Suppressor macrophage (primary cell): ENCODE measurements at places on chromosomes 6 and 20.

GRCh38 chr6:149230712-149231460 lies 86.6 kb upstream of the TAB2 start:
- peak; percentile 40 for DNase-seq

GRCh38 chr20:61845233-61845671 lies 220.4 kb downstream of the TAF4 start:
- DNase-seq = no peak

- no peak for DNase-seq
Measured at GRCh38 chr6:122669868-122670267, 59.7 kb downstream of the PKIB start.

GRCh38 chr6:38499529-38500096 lies 140.1 kb downstream of the BTBD9 start:
- DNase-seq = no peak

- DNase-seq = no peak
Measured at GRCh38 chr6:75842191-75842590, 93.2 kb downstream of the MYO6 start.

DNA sequence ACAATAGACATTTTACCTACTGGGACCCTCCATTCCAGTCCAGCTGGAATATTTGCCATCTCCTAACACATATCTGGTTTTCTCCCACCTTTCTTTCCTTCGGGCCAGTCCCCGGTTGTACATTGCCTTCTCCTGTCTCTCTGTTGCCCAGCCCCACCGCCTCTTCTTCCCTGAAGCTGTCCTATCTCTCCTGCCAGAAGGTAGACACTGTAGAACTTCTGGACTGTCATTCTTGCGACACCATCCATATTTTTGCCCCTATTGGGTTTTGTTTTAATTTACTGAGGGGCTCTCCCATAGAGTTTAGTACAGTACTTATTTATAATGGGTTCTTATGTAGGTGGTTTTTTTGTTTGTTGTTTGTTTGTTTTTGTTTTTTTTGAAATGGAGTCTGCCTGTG lies 4.9 kb downstream of the PTK7 start:
- no peak for DNase-seq

- no peak for DNase-seq
Measured at GRCh38 chr6:40810171-40810570, 223.0 kb upstream of the LRFN2 start.

- no peak for DNase-seq
Measured at GRCh38 chr6:156741287-156742073, 35.7 kb upstream of the ARID1B start.

GRCh38 chr6:117481926-117482239 lies 591 bp upstream of the DCBLD1 start:
- DNase-seq = no peak

- DNase-seq = no peak
Measured at GRCh38 chr6:46022106-46022948, 6.7 kb upstream of the CLIC5 start.

DNA sequence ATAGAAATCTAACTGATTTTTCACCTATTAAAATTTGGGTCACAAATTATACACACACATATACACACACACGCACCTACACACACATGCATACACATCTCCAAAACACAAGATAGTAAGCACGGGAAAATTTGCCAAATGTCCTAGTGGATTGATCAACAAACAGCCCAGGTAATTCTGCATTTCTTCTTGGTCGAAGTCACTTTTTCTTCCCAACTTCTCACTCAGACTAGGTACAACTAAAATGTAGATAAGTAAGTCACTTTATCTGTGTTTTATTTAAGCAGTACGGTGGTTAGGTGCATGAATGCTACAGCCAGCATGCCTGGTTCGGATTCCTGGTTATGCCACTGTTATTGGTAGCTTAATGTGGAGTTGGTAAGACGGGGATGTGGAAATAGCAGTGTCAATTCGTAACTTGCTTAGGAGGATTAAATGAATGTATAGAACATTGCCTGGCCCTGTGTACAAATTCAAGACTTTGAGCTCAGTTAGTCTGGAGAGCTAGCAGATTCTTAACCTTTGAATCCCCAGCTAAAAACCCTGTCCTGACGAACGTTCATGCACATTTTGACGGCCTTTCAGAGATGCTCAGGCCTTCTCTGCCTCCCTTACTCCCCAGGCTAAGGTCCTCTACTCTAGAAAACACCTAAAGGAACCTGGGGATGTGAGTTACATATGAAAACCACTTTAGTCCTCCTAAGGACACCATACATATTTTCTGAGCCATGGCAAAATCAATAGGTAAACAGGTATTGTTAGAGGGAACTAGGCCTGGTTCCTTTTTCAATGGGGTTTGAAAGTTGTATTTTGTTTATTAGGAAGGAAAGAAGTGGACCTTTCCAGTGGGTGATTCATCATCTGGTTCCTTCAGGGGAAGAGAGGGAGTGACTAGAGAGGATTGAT lies 50.9 kb downstream of the CYP24A1 start:
- DNase-seq = no peak

GRCh38 chr6:127824061-127824460 lies 76.8 kb downstream of the THEMIS start:
- DNase-seq = no peak

- no peak for DNase-seq
Measured at GRCh38 chr6:13811627-13812358, 2.6 kb downstream of the MCUR1 start.

- DNase-seq = no peak
Measured at GRCh38 chr20:51931371-51931781, 129.1 kb upstream of the SALL4 start.

GRCh38 chr6:158389193-158389919 lies 77.1 kb downstream of the TULP4 start:
- DNase-seq = peak; percentile 11

DNA sequence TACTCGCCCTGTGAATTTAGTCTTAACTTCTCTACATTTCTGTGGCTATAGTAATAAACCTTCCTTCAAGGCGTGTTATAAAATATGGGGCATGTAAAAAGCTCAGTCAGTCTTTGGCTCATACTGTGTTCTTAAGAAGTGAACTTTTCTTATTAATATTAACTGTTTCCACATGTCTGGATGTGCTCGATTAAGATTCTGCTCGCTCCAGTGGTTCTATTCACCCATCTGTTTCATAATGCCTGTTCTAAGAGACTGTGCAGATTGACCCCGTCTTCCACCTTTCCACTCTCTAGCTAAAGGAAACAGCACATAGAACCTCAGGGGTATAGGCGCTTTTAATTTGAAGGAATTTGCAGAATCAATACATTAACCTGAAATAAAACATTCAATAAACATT lies 99.9 kb downstream of the L3MBTL3 start:
- no peak for DNase-seq

GRCh38 chr20:63119121-63119962 lies 96.6 kb downstream of the YTHDF1 start:
- no peak for DNase-seq

DNA sequence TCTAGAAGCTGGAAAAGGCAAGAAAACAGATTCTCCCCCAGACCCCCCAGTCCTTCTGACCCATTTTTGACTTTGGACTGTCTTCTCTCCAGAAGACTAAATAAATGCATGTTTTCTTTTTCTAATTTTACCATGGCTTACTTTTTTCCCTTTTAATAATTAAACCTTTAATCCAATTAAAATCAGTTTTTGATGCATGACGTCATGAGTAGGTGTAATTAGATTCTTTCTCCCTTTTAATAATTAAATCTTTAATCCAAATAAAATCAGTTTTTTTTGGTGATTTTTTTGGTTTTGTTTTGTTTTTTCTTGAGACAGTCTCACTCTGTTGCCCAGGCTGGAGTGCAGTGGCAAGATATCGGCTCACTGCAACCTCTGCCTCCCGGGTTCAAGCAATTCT lies 13.2 kb upstream of the NCOA5 start:
- no peak for DNase-seq

GRCh38 chr20:12835999-12836398 lies 172.8 kb upstream of the SPTLC3 start:
- DNase-seq = no peak

- DNase-seq = no peak
Measured at GRCh38 chr6:136566851-136567250, 16.6 kb upstream of the MAP7 start.

DNA sequence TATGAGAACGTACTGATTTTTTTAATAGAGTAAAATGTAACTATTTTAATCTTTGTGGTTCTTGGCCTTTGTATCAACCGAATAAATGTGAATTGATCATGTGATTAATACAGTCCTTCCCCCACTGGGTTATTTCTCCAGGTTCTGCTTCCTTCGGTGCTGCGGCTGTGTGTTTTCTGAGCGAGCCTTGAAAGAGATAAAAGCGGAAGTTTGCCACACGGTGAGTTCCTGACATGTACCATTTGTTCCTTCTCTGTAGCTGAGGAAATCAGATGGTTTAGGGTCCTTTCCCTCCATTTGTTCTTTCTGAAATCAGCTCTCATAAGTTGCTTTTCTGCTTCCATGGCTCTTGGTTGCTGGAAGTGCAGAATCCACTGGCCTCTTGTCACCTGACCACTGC lies 15.5 kb downstream of the RTF2 start:
- DNase-seq = peak; percentile 68

- DNase-seq = no peak
Measured at GRCh38 chr20:1189827-1190226, 5.0 kb upstream of the TMEM74B start.

DNA sequence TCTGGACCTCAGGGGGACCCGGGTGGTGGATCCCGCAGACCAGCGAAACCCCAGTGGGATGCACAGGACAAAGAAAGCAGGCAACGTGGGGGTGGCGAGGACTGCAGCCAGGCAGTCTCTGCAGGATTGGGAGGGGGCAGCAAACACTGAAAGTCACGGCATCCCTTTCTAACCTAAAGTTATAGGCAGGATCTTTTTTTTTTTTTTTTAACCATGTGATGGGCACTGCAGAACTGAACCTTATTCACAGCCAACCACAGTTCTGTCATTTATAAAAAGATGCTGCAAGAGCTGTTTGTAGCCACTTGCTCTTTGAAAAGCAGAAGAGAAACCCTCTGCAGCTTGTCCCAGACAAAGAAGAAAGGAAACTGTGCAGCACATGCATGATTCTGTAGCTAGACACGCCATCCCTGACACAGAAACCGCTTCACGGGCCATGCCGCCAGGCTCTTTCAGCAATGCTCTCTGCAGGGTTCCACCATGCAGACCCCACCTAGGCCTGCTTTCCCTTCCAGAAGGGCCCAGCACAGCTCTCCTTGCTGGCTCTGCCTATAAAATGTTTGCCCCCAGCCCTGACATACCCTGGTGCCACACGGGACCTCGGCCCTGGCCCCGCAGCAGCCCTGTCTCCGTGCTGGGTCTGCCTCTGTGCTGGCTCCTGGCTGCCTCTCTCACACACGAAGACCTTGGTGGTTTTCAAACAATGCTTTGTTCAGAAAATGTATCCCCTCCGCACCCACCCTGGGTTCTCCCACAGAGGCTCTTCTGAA lies 70.8 kb downstream of the PYGB start:
- DNase-seq = peak; percentile 88

DNA sequence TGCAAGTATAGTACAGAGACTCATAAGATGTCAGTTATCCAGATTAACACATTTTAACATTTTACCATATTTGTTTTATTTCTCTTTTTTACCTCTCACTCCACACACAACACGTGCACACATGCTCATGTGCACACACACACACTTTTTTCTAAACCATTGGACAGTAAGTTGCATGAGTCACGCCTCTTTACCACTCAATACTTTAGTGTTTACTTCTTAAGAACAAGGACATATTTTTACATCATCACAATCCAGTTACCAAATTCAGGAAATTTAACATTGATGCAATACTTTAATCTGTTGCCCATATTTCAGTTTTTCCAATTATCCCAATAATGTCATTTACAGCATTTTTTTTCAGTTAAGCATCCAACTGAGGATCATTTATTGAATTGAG lies 109.0 kb downstream of the RIN2 start:
- DNase-seq = peak; percentile 78

DNA sequence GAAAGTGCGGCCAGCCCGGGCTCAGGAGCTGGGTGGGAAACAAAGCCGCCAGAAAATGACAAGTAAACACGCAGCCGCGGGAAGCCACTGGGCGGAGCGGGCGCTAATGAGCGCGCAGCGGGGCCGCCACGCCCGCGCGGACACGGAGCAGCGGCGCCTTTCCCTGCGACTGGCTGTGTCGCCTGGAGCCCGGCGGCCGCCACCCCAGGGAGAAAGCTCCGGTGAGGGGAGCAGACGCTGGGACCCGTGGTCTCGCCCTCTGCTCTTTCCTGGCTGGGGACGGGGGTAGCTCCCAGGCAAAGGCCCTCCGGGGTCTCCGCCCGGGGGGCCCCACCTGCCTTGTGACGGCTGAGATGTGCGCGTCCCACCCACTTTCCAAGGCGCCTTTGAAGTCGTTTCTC lies 54.9 kb downstream of the PRR18 start:
- DNase-seq = peak; percentile 76

DNA sequence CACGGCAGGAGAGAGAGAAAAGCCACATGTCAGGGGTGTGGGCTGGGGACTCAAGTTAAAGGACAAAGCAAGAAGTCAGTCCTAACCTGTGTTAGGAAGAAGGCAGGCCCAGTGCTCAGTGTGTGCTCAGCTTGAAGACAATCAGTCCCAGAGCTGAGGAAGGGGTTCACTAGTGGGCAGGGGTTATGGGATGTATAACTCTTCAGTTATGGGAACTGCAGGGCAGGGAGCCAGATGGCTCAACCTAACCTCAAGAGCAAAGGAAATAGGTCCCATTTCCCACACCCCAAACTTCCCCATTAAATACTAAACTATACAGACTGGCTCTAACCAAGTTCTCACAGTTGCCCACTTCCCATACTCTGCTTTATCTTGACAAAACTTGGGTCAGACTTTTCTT lies 7.4 kb upstream of the SSTR4 start:
- peak; percentile 88 for DNase-seq

DNA sequence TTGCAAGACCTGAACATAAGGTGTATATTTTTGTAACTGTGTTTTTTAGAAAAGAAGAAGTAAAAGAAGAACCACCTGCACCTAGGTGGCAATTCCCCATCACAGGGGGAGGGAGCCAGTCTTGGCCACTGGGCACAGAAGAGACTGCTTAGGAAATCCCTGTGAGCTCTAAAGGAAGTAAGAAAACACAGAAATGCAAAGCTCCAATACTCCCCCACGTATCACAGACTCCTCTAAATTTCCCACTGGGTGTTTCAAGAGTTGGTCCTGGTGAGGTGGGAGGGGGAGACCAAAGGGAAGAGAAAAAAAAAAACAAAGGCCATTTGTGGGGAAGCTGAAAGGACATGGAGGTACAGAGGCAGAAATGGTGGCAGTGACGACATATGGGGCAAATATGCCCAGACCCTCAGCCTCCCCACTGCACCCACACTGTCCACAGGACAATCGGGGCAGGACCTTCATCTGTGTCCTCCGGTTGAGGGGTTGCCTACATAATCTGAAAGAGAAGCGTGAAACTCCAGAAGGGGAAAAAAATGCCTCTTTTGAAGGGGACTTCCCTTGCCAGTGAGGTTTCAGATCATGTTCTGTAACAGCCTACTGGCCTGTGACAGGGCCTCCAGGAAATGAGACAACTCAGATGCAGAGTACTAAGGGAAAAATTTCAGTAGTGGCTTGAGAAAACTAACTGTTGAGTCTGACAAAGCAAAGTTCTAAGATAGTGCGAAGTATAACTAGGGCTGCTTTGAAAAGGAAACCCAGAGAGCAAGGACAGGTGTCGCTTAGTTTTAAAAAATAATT lies 226.2 kb upstream of the MARCKS start:
- DNase-seq = peak; percentile 83
